ENCODE measurements at places on chromosomes 4 and X.

DNA sequence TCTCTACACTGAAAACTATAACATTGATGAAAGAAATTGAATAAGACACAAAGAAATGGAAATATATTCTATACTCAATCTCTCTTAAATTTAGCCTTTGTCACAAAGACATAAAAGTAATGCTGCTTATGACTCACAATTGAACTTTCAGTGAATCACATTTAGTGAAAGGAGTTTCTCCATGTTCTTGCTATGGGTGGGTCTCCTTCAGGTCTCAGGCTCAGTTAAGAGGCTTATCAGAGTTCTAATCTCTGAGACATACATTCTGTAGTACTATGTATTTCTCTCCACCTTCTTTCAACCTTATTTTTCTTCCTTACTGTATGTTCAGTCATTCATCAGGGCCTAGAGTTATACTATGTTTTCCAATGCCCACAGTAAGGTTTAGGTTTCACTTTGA is 220.9 kb downstream of the DTHD1 start:
- no peaks in the 10 kb centered on the region for H3K36me3 ChIP-seq
- H3K4me3 ChIP-seq = no peak overlapping the region
- DNase-seq = no peak
- no peak overlapping the region for H3K27ac ChIP-seq
- H3K27me3 ChIP-seq = no peaks in the 10 kb centered on the region

DNA sequence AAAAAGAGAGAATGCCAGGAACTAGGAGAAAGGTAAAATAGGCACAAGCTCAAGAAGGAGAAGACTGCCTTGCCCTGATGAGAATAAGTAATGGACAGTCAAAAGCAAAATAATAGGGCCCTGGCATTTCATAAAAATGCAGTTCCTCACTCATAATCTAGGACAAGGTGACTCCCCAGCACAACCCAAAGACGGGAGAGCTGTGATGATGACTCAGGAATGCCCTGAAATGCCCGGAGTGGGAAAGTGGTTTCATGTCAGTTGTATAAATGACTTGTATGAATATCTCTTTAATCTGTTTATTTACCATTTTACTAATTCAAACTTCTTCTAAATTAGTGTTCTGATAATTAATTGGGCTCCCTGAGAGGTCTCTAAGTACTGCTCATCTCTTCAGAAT is 28.8 kb upstream of the SETD7 start:
- H3K4me1 ChIP-seq = no peaks in the 10 kb centered on the region
- DNase-seq = no peak
- H3K36me3 ChIP-seq = no peaks in the 10 kb centered on the region
- no peak overlapping the region for H3K27ac ChIP-seq
- no peaks in the 10 kb centered on the region for H3K27me3 ChIP-seq

DNA sequence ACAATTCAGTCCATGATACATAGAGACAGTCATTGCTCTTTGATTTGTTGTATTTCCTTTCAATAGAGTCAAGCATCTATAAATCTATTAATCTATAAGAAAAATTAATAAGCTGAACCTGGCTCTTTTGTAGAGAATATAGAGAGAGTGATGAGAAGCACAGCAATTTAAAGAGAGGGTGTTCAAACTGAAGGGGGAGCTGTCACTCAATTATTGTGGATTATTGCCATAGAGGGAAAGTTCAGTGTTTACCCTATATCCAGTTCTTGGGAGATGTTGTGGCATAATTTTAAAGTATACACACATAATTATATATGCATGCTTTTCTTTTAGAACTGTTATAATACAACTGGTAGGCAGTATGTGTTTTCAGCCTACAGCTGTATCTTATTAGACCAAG is 1469.0 kb upstream of the PABPC4L start:
- H3K27me3 ChIP-seq = no peaks in the 10 kb centered on the region
- H3K4me3 ChIP-seq = no peak overlapping the region

- peak overlapping the region; percentile 36 for H3K27ac ChIP-seq
- H3K4me1 ChIP-seq = peaks cover 3% of the 10 kb centered on the region
- peaks cover 4% of the 10 kb centered on the region for H3K36me3 ChIP-seq
- no peaks in the 10 kb centered on the region for H3K27me3 ChIP-seq
- peak; percentile 51 for DNase-seq
Observed at GRCh38 chr4:8409264-8410065, 31.1 kb downstream of the ACOX3 start.

DNA sequence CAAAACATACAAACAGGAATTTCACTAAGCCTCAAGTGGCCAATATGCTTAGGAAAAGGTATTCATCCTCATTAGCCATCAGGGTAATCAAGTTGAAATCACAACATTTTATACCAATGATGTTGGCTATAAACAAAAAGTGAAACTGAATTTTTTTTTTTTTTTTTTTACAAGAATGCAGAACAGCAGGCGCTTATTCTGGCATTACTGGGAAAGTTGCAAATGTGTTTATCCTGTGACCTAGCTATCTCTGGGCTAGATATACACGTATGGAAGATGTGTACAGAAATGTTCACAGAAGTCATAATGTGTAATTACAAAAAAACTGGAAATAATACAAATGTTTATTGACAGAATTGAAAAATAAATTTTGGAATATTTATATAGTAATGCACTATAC is 1430.4 kb upstream of the TENM3 start:
- H3K36me3 ChIP-seq = no peaks in the 10 kb centered on the region
- no peak for DNase-seq
- no peak overlapping the region for H3K4me3 ChIP-seq
- no peak overlapping the region for H3K27ac ChIP-seq
- H3K27me3 ChIP-seq = no peaks in the 10 kb centered on the region
- no peaks in the 10 kb centered on the region for H3K4me1 ChIP-seq

DNA sequence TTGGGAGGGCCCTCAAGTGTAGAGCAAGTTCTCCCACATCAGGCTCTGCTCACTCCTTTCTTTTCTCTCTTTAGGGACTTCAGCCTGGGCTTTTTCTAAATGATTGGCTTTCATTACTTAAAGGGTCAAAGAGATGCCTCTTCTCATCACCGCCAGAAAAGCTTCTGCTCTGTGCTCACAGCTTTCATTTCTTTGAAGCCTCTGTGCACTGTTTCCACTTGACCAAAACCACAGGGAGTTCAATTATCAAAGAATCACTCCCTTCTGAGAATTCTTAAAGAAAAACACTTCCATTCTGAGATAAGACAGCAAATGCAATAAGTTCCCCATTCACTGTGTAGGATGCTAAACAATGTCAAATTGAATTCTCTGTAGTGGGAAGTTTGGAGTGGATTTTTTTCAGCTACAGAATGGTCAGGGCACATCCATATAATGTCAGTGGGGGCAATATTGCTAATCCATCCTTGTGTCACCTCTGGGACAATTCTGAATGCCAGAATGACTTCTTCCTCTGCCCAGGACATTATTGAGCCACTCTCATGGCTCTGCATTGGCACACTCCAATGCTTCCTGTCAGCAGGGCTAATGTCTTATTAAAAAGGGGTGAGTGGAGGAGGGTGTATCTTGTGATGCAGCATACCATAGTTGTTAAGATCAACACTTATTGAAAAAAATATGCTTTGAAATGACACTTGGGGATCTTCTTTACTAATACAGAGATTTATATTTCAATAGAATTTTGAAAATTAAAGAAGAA is 217.6 kb downstream of the SNCA start:
- DNase-seq = no peak
- H3K27me3 ChIP-seq = no peaks in the 10 kb centered on the region
- H3K36me3 ChIP-seq = no peaks in the 10 kb centered on the region
- H3K4me3 ChIP-seq = no peak overlapping the region
- H3K27ac ChIP-seq = no peak overlapping the region

Data from transverse colon (tissue), 4 donors.